BJ (cell line): ENCODE measurements at places on chromosomes 3 and 15.

DNA sequence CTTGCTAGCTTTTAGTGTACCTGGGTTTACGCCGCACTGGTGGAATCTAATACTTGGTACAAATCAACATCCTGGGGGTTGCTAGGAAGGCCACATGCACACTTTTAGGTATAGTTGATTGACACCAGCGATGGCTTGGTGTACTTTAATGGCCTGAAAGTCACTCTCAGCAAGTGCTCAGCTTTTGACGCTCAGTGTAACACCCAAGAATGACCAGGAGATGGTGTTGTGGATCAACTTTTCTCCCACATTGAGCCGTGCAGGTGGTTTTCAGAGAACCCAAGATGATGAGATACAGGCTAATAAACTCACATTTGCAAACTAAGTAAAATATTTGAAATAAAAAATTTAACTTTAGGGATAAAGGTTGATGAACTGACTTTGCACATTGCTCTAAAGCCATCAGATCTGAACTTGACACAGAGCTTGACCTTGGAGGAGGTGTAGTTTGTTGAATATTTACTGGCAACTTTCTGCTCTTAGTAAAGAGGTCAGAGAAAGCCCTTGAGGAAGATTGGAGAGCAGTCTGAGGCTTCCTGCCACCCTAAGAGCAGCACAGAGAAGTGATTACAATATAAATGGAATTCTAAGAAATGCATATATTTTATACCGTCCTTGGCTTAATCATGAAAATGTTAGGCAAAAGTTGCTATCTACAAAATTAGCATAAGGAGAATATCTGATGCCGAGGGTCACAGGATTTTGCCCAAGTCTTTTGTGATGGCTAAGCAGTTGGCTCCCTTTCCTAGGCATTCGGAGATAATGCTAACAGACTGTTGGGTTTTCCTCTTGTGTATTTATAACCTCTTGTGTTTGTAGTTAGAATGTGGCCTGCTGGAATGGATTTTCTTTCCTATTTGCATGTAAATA lies 143.4 kb upstream of the RASGRP1 start:
- no peak for DNase-seq

DNA sequence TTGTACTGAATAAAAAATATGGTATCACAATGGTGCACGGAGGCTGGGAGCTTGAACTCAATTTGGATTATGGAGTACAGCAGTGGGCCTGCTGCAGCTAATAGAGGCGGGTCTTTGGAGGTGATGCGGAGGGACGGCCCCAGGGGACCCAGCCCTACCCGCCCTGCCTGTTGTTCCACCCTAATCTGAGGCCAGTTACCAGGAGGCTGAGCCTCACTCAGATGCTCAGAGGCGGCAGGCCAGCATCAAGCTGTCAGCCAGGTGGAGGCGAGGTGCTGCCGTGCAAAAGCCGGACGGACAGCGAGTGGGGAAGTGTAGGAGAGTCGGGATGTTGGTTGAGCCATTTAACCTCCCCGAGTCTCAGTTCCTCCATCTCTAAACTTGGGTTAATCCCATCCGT lies 218.5 kb upstream of the RGMA start:
- DNase-seq, result no peak

GRCh38 chr3:4517093-4517492 lies 23.9 kb downstream of the ITPR1 start:
- no peak for DNase-seq

DNA sequence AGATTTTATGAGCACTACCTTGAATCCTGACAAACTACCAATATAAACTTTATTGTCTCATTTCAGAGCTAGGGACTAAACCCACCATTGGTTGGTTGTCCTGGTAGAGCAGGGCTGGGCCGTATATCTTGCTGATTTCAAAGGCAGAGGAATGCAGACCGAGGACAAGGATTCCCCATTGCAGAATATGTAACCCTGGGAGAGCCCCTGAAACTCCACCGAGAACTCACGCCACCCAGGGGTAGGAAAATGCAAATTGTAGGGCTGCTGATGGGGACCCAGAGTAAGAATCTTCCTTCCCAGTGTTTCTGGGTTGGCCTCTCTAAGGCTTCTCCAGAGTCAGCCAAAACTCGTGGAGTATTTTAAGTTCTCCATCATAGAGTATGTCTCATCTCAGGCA lies 235.3 kb downstream of the ABHD5 start:
- DNase-seq, result no peak
